T follicular helper cell (primary cell): ENCODE measurements at places on chromosomes 13 and 19.

DNA sequence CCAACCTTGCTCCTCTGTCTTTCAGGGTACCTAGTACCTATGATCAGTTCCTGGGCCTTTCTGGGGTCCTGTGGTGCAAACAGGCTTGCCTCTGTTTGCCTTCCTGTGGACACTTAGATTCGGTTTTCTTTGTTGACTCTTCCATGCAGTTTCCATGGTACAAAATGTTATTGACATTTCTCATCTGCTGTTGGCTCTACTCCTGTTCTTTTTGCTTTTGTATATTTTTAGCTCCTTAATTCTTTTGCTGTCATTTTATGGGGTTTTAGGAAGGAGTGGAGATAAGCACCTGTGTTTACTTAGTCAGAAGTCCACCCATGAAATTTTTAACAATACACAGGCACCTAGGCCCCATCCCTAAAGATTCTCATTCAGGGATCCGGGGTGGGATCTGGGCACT lies 20.5 kb upstream of the CNMD start:
- DNase-seq: no peak

DNA sequence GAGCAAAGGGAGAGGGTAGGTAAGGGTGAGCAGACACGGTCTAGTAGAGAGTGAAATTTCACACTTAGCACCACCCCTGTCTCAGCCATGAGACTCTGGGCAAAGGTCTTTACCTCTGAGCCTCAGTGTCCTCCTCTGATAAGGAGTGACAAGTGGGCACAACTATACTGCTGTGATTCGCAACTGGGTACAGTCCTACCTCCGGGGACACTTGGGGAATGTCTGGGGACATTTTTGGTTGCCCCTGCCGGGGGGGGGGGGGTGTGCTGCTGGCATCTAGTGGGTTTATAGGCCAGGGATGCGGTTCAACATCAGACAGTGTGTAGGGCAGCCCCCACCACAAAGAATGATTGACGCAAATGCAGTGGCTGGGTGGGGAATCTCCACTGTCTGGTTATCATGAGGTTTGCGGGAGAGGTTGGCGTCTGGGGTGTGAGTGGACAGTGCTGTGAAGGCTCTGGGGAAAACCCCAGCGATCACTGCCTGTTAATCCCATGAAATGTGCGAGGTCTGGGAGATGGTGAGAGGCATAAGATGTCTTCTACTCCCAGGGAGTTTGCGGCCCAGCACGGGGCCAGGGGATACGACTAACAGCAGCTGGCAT lies 4.3 kb downstream of the NACC1 start:
- no peak for DNase-seq

DNA sequence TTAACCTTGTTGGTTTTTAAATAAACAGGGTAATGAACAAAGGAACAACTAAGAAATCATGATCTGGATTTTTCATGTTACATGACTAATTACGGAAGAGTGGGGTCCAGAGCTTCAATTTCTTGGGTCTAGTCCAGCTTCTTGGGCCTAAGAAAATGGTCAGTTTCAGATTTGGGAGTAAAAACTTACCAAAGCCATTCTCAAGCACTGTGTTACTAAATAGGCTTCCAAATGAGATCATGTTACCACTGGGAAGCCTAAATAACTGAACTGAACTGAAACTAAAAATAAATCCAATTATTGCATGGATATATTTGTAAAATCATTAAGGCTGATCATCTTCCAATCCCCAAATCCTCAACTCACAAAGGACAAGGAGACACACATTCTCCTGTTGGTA lies 13.9 kb downstream of the TBC1D4 start:
- no peak for DNase-seq

DNA sequence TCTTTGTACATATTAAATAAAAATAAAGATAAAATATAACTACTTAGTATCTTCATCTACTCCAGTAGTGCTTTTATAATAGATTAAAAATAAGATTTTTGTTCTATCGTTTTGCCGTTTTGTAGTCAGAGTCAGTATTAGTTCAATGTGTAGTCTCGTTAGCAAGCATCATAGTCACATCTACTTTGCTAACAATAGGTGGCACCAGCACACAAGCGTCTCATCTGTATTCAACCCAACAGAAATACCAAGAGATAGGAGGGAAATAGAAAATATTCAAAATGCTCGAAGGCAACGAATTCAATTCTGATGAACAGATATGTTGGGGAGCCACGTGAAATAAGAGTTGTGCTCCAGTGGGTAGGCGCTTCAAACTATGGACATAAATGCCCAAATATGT lies 21.4 kb upstream of the MICU2 start:
- DNase-seq: no peak

- no peak for DNase-seq
Measured at GRCh38 chr13:35479706-35480105, 3.2 kb upstream of the MAB21L1 start.

DNA sequence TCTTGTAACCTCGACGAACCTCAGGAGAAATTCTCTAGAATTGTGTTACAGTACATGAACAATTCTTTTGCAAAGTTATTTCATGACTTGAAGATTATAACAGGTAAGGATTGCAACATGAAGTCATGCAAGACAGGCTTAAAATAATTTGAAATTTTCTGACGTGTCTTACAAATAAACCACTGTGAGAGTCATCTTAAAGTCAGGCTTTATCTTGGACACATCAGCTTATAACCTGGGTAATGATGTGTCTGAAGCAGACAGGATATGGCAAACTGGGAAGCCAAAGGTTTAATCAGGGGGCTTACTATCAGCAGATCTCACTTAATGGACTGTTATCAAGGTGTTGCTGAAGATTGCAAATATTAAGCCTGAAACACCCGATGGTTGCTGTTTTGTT lies 407.8 kb downstream of the KLF5 start:
- no peak for DNase-seq
